Activated CD8-positive, alpha-beta memory T cell treated with anti-CD3 and anti-CD28 coated beads for 36 hours (primary cell): ENCODE measurements at places on chromosomes 7 and 10. TPM values are rescaled to one million over a fixed set of nuclear protein-coding genes. Genes with fewer than 3 reads are reported as not detected.

TDRD1 gene
- 0.27 TPM for total RNA-seq

RBP3 gene
- total RNA-seq = not detected

CRPPA gene
- total RNA-seq = 1.5 TPM

GPR158 gene
- total RNA-seq = not detected

SLK gene
- 22.8 TPM for total RNA-seq

MAD1L1 gene
- total RNA-seq = 40.8 TPM

PRR15 gene
- total RNA-seq = not detected

EGFR gene
- total RNA-seq = not detected

GPR26 gene
- total RNA-seq = not detected

TAS2R5 gene
- total RNA-seq = 1.6 TPM

SHTN1 gene
- not detected for total RNA-seq

SFRP5 gene
- total RNA-seq = 0.11 TPM

BMPER gene
- total RNA-seq = not detected

GARIN1A gene
- total RNA-seq = 0.30 TPM

AFAP1L2 gene
- total RNA-seq = 3.2 TPM

LIPF gene
- total RNA-seq = not detected

PLXNA4 gene
- total RNA-seq = 0.19 TPM

SYT15 gene
- total RNA-seq = 0.42 TPM

RAPGEF5 gene
- total RNA-seq = 0.80 TPM

ITIH2 gene
- not detected for total RNA-seq

AQP1 gene
- 0.38 TPM for total RNA-seq

WBP1L gene
- 13.8 TPM for total RNA-seq

DNA2 gene
- total RNA-seq = 45.7 TPM

CFAP69 gene
- total RNA-seq = 0.48 TPM

MYOZ1 gene
- total RNA-seq = not detected

TSPAN13 gene
- total RNA-seq = 0.90 TPM

NUTM2E gene
- not detected for total RNA-seq

CPEB3 gene
- 1.8 TPM for total RNA-seq

TRRAP gene
- total RNA-seq = 47.8 TPM

DMTF1 gene
- 68.0 TPM for total RNA-seq

DDX21 gene
- 287 TPM for total RNA-seq

C10orf67 gene
- not detected for total RNA-seq

ZPBP gene
- not detected for total RNA-seq

EEPD1 gene
- 0.48 TPM for total RNA-seq

TAC1 gene
- 0.82 TPM for total RNA-seq

OPN1SW gene
- total RNA-seq = not detected

PKD1L1 gene
- total RNA-seq = 0.08 TPM

NRCAM gene
- total RNA-seq = 0.34 TPM

CYP26C1 gene
- total RNA-seq = 0.06 TPM

GPR37 gene
- total RNA-seq = not detected

EGR2 gene
- 88.9 TPM for total RNA-seq

RAB19 gene
- total RNA-seq = 6.3 TPM

MMD2 gene
- total RNA-seq = not detected

CCL26 gene
- total RNA-seq = not detected

GPER1 gene
- not detected for total RNA-seq

DOCK1 gene
- 0.17 TPM for total RNA-seq

HOXA11 gene
- total RNA-seq = not detected

EBLN1 gene
- not detected for total RNA-seq

STEAP1B gene
- total RNA-seq = not detected

ZCWPW1 gene
- total RNA-seq = 2.3 TPM

GIMAP1 gene
- 3.6 TPM for total RNA-seq

ACBD7 gene
- total RNA-seq = 1.2 TPM

SEMA3E gene
- not detected for total RNA-seq

TMEM140 gene
- total RNA-seq = 2.8 TPM

TMEM26 gene
- not detected for total RNA-seq

SPDYE1 gene
- total RNA-seq = not detected
